ENCODE measurements at places on chromosomes 3 and 15. TPM values are rescaled to one million over a fixed set of nuclear protein-coding genes. Genes with fewer than 3 reads are reported as not detected.

GRCh38 chr3:156818890-156819289 is 7.3 kb upstream of the LEKR1 start:
- H3K27ac ChIP-seq, result no peak overlapping the region
- no peaks in the 10 kb centered on the region for H3K36me3 ChIP-seq
- no peak for DNase-seq
- H3K4me1 ChIP-seq, result peaks cover 9% of the 10 kb centered on the region
- H3K4me3 ChIP-seq, result no peak overlapping the region
- no peaks in the 10 kb centered on the region for H3K27me3 ChIP-seq

- H3K4me1 ChIP-seq, result peaks cover 26% of the 10 kb centered on the region
- no peak overlapping the region for H3K4me3 ChIP-seq
- H3K36me3 ChIP-seq, result no peaks in the 10 kb centered on the region
- no peaks in the 10 kb centered on the region for H3K27me3 ChIP-seq
- H3K27ac ChIP-seq, result peak overlapping the region; percentile 55
Observed at GRCh38 chr3:138873471-138874278, 38.9 kb upstream of the PIK3CB start.

GRCh38 chr3:146322216-146322817 is 71.4 kb upstream of the PLSCR4 start:
- H3K27ac ChIP-seq, result no peak overlapping the region
- peaks cover 10% of the 10 kb centered on the region for H3K4me1 ChIP-seq
- no peaks in the 10 kb centered on the region for H3K27me3 ChIP-seq
- no peaks in the 10 kb centered on the region for H3K36me3 ChIP-seq
- DNase-seq, result no peak

DNA sequence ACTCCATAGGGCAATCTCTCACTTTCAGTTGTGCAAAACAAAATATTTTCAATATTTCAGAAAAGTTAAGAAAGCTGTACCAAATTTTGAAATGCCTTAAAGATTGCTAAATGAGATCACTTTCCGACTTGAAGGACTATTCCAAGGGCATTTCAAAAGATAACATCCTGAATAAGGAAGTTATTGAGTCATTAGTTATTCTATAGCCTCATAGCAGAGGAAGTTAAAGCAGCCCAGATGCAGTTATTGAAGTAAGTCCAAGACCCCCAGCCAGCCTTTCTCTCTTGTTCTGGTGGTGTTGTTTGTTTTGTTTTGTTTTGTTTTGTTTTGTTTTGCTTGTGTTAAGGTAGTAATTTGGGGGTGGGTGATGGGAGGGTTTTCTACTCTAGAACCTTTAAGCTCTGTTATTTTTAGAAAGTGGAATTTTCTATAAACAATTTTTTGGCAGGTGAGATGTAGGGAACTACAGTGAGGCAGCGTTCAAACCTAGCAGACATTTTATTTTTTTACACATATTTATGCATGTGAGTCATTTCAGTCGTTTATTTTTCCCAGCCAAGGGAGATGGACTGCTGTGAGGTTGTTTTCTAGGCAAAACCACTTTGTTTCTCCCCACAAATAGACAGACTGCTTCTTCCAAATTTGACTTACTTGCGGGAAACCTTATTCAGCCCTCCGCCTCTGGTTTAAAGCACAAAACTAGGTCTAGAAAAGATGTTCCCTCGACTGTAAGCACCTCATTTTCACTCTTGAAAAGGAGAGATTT is 216.3 kb upstream of the ARPP21 start:
- H3K27me3 ChIP-seq, result no peaks in the 10 kb centered on the region
- no peaks in the 10 kb centered on the region for H3K4me1 ChIP-seq
- H3K4me3 ChIP-seq, result no peak overlapping the region

DNA sequence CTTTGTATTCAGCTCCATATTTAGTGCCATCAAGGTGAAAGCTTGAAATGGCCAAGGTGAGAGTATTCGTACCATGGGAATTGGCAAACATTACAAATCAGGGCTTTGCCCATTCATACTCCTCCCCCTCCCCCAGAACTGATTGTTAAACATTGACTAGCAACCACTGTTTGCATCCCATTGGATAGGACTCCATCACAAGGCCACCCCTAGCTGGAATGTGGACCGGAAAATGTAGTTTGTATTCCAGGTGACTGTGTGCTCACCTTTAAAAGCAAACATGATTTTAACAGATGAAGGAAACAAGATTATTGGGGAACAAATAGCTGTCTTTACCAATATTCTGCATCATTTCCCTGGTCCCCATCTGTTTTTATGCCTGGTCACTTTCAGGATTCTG is 14.1 kb downstream of the ST3GAL6 start:
- H3K27ac ChIP-seq, result peak overlapping the region; percentile 83
- no peaks in the 10 kb centered on the region for H3K27me3 ChIP-seq
- H3K4me3 ChIP-seq, result no peak overlapping the region
- peak; percentile 93 for DNase-seq
- H3K36me3 ChIP-seq, result no peaks in the 10 kb centered on the region
- H3K4me1 ChIP-seq, result peaks cover 74% of the 10 kb centered on the region

DNA sequence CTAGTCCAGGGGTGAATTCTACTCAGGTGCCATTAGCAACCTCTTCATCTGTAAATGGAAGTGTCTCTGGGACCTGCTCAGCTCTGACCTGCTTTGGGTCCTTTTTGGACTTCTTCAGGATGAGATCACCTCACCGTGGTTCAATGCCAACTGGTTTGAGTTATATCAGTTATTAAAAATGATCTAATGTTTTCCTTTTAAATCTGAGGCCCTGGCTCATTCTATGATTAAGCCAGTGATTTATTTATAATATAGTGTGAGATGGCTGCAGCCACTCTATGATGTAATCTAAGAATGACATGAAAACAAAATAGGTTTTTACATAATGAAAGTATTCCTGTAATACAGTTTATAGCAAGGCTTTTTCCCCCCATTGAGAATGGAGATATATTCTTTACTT is 79.4 kb downstream of the LPP start:
- H3K36me3 ChIP-seq, result 0 out of 3 replicates have a peak, but pooled peaks cover 5% of the 10 kb centered on the region
- no peak overlapping the region for H3K4me3 ChIP-seq
- no peak for DNase-seq
- H3K27ac ChIP-seq, result no peak overlapping the region

GRCh38 chr3:157520485-157521150 is 17.4 kb upstream of the VEPH1 start:
- no peak for DNase-seq
- no peak overlapping the region for H3K27ac ChIP-seq
- H3K27me3 ChIP-seq, result no peaks in the 10 kb centered on the region
- H3K36me3 ChIP-seq, result no peaks in the 10 kb centered on the region

- no peak for DNase-seq
- no peak overlapping the region for H3K4me3 ChIP-seq
- H3K36me3 ChIP-seq, result no peaks in the 10 kb centered on the region
Observed at GRCh38 chr3:197595470-197596185, 39.9 kb upstream of the BDH1 start.

The GOLGA6B gene
- total RNA-seq, result not detected

The PLCB2 gene
- not detected for total RNA-seq

The CX3CR1 gene
- not detected for total RNA-seq

The HES1 gene
- total RNA-seq, result 19.8 TPM

The CCRL2 gene
- total RNA-seq, result not detected
